ENCODE measurements at places on chromosomes 4 and X.

GRCh38 chr4:15003891-15004738, 1.8 kb downstream of the CPEB2 start:
- DNase-seq = no peak

DNA sequence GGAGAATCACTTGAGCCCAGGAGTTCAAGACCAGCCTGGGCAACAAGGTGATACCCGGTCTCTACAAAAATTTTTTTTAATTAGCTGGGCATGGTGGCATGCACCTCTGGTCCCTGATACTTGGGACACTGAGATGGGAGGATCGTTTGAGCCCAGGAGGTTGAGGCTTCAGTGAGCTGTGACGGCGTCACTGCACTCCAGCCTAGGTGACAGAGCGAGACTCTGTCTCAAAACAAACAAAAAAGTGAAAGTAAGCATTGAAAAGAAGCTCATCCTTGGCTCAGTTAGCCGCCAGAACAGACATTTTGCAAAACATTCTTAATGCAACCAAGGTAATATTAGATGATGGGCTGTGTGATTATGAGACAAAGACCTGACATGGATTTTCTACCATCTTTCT, 223.3 kb upstream of the VCX3A start:
- DNase-seq = no peak

DNA sequence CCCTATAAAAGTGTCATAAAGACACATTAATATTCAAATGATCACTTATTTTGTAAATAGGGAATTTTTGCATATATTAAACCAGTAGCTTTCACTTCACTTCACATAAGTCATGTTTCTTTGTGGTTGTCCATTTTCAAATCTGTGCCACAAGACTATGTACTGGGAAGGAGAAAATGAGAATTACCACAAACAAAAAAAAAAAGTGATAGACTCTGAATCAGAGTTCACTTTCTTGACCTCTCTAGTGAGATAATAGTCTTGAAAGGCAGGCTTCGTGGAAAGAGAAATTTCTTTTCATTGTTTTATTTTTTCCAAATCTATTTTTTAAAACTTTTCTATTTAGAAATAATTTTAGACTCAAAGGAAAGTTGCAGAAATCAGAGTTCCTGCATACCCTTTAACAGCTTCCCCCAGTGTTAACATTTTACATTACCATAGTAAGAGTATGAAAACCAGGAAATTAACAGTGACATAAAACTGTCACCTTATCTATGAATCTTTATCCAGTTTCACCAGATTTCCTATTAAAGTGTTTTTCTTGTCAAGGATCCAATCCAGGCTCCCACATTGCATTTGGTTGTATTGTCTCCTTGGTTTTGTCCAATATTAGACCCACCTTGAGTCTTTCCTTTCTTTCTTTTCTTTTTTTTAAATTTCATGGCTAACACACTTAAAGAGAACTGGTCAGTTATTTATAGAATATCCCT, 215.4 kb upstream of the PGRMC2 start:
- no peak for DNase-seq

DNA sequence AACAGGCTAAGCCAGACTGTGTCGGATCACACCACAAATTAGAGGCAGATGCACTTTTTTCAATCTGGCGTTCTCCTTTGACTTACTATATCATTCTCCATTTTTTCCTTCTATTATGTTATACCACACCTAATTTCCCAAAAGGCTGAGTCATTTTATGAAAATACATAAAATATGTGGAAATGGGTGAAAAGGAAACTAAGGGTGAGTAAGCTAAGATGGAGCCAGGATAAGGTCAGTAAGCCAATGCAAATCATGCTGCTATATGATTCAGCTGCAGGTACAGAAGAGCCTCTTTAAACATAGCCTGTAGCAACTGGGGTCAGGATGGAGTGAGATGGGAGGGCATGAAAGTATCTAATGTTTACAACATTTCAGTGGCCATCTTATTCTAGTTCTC, 94.0 kb upstream of the TEX13A start:
- DNase-seq = no peak

DNA sequence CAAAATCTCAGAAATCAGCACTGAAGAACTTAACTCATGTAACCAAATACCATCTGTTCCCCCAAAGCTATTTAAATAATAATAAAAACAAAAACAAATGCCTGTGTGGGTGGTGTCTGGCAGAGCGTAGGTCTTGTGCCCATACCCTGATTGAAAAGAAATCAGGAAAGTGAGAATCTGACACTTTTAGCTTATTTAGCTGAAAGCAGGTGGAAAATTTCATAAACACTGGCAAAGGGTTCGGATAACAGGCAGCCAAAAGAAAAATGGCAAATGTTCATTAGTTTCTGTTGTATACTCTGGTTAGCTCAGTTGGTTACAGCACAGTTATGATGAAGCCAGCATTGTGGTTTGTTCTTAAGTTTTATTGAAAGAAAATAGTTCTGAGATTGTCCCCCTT, 48.3 kb downstream of the REPS2 start:
- no peak for DNase-seq

GRCh38 chr4:52546449-52546848, 112.7 kb downstream of the USP46 start:
- no peak for DNase-seq

- no peak for DNase-seq
Observed at GRCh38 chrX:95318882-95319281, 1365.8 kb upstream of the DIAPH2 start.

DNA sequence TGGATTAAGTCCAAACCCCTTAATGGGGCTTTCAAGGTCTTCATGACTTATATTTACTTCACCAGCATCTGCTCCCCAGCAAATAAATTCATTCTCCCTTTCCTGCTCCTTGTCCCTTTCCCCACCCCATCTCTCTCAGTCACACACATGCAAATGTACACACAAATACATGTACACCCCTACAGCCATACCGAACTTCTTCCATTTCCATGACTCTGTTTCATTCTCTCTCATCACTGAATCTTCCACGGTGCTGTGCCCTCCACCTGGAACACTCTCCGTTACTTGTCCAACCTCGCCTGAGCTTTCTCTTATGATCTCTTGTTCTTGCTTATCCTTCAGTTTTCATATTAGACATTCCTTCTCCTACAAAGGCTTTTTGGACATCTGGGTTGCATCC, 22.0 kb upstream of the RPA4 start:
- no peak for DNase-seq

- DNase-seq = no peak
Observed at GRCh38 chrX:44889824-44890223, 16.8 kb downstream of the KDM6A start.

DNA sequence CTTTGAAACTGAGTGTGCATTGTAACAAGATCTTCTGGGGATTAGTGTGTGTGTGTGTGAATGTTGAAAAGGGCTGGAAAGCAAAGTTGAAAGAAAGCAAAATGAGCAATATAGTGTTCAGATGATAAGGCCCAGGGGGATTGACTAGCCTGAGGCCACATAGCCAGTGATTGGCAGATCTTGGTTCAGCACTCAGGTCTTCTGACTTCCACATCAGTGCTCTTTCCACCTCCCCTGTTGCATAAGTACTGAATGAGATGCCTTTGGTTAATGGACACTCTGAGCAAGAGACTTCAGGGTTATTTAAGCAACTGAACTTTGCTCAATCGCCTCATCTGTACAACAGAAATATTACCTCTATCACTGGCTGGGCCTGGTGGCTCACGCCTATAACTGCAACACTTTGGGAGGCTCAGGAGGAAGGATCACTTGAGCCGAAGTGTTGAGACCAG, 120.4 kb downstream of the TMEM164 start:
- no peak for DNase-seq

- DNase-seq = no peak
Observed at GRCh38 chrX:152988536-152989291, 5.2 kb downstream of the PNMA5 start.

DNA sequence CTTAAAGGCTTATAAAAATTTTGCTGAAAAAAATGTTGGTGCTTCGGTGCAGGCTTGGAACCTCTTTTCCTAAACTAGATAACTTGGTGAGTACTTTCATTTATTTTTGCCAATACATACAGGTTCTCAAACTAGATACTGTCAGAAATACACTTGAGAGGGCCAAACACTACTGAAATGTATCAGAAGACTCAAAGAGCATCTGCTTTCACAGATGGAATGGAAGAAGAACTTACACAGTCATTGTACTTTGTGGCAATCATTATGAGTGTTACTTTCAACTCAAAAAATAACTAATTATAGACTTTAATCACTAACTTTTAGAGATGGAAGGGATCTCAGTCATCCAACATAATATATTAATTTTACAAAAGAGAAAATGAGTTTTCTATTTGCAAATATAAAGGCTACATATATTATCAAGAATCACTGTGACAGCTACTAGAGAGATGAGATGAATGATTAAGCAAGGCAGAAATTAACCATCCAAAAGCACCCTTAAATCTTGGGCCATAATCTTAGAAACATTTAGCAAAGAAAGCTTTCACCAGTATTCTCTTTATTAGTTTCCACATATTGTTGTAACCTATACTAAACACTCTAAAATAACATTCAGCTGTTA, 1.0 kb downstream of the ENAM start:
- DNase-seq = no peak

GRCh38 chr4:139483000-139483399, 29.1 kb downstream of the RAB33B start:
- no peak for DNase-seq

GRCh38 chr4:120071192-120071795, 4.6 kb upstream of the MAD2L1 start:
- DNase-seq = no peak

GRCh38 chrX:144709841-144710240, 537.5 kb upstream of the SPANXN1 start:
- DNase-seq = no peak

GRCh38 chr4:184807797-184808712, 17.7 kb downstream of the ACSL1 start:
- no peak for DNase-seq

DNA sequence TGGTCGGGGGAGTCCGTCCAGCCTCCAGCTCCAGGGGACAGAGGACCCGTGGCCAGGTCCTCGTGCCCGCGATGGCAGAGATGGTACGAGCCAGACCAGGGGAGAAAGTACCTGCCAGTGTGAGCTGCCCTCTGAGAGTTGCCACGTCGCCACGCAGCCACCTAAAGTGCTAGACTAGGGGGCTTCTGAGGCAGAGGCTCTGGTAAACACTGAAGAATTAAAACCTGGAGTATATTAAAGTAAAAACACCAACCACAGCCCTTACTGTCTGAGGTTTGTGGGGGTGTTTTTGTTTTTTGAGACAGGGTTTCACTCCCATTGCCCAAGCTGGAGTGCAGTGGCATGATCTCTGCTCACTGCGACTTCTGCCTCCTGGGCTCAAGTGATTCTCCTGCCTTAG, 60.1 kb upstream of the SORCS2 start:
- DNase-seq = no peak

DNA sequence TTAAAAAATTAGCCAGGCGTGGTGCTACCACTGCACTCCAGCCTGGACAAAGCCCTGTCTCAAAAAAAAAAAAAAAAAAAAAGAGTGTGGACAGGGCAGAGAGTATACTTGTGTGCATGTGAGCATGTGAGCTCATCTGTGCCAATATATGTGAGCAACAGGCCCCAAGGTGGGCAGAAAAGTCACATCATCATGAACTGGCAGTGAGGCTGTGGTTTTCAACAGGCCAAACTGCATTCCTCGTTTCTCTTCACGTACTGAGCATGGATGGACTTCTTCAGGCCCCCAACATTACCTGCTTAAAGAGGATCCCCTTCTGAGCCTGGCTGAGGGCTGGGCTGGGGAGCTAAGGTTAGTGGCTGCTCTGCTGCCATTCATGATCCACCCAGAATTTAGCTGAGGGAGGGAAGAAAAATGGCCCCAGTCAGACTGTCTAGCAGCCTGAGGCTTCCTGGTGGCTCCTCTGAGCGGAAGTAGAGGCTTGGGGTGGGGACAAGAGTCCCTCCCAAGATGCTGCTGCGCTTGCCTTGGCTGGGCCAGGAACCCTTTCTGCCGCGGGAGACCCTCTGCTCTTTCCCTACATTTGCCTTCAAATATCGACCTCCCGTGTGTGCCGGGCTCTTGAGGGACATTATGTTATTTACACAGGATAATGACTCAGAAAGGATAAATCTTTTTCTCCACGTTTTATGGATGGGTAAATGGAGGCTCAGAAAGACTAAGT, 55.0 kb downstream of the DIPK2B start:
- no peak for DNase-seq

GRCh38 chr4:185424905-185425646, 688 bp downstream of the UFSP2 start:
- DNase-seq = no peak

GRCh38 chr4:88286897-88287296, 2.5 kb upstream of the PPM1K start:
- DNase-seq = no peak

GRCh38 chr4:21858971-21859370, 89.6 kb downstream of the KCNIP4 start:
- DNase-seq = no peak

DNA sequence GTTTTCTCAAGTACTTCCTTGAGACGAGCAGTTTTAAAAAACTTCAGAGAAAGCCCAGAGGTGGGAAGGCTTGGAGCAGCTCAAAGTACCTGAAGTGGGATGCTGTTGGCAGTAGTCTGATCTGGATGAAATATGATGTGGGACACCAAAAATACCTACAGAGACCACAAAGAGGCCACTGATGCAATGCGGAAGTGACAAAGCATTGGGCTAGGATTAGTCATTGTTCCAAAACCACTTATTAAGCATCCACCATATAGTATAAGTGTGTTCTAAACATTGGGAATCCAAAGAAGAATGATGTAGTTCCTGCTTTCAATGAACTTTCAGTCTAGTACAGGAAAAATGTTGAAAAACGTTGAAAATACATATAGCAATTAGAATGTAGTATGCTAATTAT, 386.1 kb upstream of the CNKSR2 start:
- DNase-seq = no peak

DNA sequence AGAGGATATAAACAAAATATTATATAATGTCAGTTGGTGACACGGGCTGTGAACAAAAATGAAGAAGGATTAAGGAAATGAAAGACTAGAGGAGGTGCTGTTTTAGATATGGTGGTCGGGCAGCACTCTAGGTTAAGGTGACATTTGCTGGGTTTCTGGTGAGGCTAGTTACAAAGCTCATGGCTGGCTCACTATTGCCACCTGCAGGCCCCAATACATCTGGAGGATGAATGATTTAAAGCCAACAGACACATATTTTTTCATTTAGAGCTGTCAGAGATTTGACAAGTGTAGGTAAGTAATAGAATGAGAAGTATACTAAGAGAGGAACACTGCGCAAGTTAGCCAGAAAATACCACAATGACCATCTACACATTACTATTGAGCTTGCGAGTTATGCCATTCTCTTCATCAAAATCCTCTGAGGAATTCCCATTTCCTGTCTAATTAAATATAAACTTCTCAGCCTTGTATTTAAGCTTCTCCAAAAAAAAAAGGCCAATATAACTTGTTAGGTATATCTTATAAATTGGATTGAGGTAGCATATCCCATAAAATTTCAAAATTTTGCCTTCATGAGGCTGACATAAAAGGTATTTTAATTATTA, 6.4 kb upstream of the FGG start:
- DNase-seq = no peak
